SW480 (cell line): ENCODE measurements at places on chromosomes 4 and X.

DNA sequence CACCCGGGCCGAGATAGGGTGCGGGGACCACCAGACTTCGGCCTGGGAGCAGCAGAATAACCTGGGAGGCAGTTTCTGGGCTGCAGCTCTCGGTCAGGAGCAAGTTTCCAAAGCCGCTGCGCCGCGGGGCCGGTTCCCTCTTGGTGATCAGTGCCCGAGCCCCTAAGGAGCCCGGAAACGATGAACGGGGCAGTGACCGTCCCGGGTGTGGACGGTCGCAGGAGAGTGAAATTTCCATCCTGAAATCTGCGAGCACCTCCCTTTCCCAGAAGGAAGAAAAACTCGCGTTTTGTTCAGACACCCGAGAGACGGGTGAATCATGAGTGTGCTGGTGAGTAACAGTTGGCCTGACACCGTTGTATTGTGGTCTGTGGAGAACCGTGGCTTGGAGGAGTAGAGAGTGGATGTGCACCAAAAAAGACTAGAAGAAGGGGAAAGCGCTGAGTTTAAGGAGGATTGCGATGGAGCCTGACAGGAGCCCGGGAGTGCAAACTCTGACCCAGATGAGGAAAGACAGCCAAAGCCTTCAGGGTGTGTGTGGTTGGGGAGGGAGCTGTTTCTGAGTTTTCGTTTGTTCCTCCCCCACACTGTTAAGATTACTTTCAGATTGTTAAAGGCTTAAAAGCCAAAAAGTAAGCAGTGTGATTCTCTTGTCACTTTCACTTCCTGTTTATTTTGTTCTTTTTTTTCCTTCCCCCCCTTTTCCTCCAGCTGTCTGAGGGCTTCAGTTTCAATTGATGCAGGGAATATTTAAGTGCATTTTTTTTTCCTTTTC lies 828 bp downstream of the MCUB start:
- peak; percentile 49 for DNase-seq

DNA sequence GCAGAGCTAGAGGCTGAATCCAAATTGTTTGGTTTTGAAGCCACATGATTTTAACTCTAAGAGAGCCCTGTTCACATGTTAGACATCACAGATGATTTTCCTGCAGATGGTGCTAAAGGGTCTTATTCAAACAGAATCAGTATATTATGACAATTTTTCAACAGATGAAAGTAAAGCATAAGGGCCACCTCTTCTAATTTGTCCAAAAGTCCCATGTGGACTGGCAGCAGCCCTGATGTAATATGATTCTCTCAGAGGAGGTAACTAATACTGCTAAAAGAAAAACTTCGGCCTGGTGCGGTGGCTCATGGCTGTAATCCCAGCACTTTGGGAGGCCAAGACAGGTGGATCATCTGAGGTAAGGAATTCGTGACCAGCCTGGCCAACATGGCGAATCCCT lies 26.0 kb upstream of the SETD7 start:
- no peak for DNase-seq

DNA sequence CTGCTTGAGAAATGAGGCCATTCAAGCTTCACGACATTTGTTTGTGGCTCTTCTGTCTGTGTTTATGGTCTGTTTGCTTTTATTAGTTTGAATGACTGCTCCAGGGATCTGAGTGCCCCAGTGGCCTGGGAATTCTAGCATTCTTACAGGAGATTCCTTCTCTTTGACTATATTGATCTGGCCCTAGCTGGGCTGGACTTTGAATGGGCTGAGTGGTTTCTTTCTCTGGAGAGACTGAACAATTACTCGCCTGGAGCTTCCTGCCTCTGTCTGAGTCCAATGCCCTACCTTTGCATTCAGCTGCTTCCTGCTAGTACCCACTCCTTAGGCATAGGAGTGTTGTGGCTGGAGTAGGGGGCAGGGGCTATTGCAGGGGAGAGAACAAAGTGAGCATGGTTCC lies 51.2 kb upstream of the EDA start:
- DNase-seq: no peak

- DNase-seq: no peak
Observed at GRCh38 chr4:102566426-102566825, 65.3 kb downstream of the NFKB1 start.

GRCh38 chr4:42627885-42628646 lies 28.8 kb downstream of the ATP8A1 start:
- no peak for DNase-seq

GRCh38 chrX:19682712-19683331 lies 167.5 kb upstream of the MAP3K15 start:
- DNase-seq: peak; percentile 84

GRCh38 chrX:70336767-70337166 lies 46.9 kb downstream of the KIF4A start:
- DNase-seq: no peak

DNA sequence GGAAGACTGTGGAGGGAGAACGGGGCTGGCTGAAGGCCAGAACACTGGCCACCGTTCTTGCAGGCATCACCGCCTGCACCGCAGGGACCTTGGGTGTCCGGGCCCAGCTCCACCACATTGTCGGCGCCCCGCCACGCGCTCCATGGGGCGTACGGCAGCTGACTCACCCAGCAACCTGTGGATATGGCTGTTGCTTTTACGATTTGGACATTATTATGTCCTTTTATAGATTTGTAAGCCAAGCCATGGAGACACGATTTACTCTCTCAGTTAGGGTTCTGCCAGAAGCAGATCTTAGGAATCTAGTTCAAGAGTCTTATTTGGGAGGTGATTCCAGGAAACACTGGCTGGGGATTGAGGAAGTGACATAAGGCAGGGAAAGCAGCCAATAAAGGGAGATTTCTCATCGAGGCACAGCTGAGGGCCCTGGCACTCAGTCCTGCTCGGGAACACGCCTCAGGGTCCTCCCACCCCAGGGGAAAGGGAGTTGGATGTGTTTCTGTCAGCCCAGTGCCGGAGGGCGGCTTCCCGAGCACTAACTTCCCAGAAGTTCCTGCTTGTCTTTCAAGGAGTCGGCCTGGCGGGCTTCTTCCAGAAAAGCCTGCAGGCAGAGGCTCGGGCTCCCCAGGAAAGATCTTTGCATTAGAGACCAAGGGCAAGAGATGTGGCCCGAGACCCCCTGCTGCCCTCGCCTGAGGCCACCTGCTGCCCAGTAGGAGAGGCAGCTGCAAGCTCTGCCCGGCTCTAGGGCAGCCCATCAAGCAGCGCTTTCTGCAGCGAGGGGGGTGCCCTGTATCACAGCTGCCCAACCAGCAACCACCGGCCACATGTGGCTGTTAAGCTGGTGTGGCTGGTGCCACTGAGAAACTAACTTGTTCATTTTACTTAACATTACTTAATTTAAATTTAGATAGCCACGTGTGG lies 52.9 kb downstream of the CRMP1 start:
- no peak for DNase-seq

DNA sequence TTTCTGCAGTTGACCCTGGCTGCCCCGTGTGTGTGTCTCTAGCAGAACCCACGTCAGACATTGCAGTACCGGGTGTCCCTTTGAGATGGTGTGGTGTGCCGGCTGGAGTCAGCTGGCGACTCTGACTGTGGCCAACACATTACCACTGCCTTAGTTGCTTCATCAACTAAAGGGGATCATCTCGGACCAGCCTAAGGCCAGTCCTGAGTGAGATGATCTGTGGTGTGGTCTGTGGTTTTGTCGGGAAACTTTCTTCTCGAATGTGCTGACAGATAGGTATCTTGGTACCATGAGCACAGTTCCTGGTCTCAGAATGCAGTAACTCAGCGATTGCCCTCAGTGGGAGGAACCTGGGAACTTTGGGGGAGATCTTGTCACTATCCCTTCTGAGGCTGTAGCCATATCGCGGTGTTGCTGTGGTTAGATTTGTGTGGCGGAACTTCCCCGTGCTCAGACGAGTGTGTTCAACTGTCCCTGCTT lies 15.8 kb downstream of the TBC1D14 start:
- DNase-seq: no peak

- peak; percentile 2 for DNase-seq
Observed at GRCh38 chr4:108393890-108394472, 225.2 kb upstream of the LEF1 start.

- no peak for DNase-seq
Observed at GRCh38 chr4:72394012-72394663, 174.9 kb downstream of the ADAMTS3 start.

DNA sequence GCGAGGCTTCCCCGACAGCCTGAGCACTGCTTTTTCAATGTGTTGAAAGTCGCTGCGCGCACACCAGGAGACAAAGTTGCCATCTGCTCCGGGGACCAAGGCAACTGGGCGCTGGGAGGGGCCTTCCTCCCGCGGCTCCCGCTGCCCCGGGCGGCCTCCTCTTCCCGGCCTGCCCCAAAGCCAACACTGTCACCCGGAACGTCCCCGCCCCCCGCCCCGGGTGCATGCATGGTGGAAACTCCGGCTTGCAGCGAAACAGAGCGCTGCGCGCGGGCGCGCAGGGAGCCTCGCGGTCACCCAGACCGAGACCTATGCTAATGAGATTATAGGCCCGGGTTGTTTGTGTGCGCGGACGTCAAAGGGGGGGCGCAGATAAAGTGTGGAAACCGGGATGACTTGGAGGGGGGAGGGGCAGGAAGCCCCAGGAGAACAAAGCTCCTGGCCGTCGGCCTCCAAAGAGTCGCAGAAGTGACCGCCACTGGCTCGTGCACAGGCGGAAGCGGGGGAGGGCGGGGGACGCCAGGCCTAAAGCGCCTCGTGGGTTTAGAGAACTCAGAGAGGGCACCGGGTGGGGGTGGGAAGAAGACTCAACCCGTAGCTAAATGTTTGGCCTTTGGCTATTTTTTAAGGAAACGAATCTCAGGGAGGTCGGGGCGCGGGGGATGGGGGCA lies 88.8 kb downstream of the BCOR start:
- no peak for DNase-seq

DNA sequence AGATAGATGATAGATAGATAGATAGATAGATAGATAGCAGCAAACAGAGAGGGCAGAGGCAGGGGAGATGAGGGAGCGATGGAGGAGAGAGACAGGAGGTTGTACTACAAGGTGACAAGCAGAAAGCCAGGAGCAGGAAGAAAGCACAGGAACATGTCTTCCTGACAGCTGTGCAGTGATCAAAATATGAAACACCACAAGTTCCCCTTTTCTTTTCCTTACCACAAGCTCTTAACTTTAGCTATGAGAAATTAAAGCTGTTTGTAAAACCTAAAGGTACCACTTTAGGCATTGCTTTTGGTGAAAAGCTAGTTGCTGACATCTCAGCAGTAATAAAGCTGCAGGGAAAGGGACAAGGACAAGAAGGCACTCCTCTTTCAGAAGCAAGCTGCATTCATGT lies 9.1 kb upstream of the MAGED4B start:
- no peak for DNase-seq

GRCh38 chr4:19729886-19730651 lies 521.6 kb upstream of the SLIT2 start:
- no peak for DNase-seq

DNA sequence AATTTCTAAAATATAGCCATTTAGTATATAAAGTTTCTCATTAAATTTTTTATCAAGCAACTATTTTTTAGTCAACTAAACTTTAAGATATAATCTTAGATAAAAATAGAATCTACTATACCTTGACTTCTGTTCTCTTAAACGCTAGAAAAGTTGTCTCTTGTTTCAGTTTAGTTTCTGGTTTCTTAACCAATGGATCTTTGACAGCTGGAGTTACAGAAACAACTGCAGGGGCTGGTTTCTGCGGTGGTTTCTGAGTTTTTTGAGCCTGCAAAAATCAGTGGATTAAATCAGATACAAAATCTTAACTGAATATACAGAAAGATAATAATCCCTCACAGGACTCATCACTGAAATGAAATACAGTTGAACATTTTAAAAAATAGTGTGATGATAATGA lies 21.9 kb downstream of the INTS12 start:
- no peak for DNase-seq

DNA sequence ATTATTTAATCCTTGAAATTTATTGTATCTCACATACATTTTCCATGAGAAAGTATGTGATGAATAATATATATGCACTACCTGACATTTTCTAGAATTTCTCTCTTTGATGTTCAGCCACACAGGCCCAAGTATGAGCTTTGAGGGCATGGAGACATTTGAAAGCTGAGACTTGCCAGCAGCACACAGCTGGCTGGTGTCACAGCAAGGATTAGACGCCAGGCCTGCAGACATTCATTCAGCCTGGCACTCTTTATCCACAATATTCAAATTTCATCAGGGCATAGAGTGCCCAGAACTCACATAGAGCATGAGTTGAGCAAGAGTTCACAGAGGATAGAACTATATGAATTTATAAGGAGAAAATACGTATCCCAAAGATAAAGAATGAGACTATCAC lies 74.0 kb downstream of the GRIA2 start:
- DNase-seq: no peak

DNA sequence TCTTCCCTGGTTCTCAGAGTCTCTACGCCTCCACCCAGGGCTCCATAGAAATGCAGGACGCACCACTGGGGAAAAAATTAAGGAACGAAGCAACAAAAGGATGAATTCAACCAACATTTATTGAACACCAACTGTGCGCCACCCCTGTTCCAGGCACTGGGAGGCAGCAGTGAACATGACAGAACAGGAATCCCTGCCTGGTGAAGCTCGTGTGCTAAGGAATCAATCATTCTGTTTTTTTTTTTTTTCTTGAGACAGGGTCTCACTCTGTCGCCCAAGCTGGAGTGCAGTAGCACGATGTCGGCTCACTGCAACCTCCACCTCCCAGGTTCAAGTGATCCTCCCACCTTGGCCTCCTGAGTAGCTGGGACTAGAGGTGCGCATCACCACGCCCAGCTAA lies 1.9 kb upstream of the FTSJ1 start:
- no peak for DNase-seq

- DNase-seq: no peak
Observed at GRCh38 chrX:68880846-68881552, 52.2 kb downstream of the EFNB1 start.

DNA sequence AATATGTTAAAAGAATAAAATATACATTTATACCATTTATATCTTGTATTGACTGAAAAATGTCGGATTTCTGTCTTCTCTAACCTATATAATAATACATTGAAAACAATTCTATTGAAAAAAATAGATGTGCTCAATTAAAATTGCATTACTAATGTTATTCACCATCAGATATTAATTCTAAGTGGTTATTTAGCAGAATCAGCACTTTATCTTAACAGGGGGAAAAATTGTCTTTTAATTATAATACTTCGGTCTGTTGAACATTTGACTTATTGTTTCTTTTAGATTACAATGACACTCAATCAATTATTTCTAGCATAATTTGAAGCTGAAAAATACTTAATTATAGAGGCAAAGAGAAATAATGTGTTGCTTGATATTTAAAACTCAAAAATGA lies 220.3 kb downstream of the PABPC4L start:
- no peak for DNase-seq

DNA sequence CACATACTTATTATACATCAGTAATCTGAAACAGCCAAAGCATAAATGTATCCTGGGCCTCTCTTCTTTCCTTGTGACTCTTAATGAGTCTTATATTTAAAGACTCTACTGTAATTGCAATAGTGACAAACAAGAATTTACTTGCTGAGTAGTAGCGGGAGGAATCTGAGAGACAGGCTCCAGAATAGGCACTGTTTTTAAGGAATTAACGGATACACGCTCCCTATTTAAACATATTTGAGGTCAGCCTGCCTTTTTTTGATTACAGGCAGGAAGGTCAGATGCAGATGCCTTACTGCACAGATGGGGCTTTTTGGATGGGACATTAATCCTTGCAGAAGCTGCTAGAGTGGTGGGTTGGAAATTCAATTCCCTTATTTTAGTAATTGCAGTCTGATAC lies 196.3 kb upstream of the ANXA3 start:
- no peak for DNase-seq

- DNase-seq: peak; percentile 24
Observed at GRCh38 chrX:108199691-108200090, 108.1 kb downstream of the ATG4A start.

- DNase-seq: peak; percentile 52
Observed at GRCh38 chrX:118627084-118627758, 100.2 kb upstream of the IL13RA1 start.
